Fibroblast of mammary gland (primary cell): ENCODE measurements at places on chromosomes 2 and 18.

DNA sequence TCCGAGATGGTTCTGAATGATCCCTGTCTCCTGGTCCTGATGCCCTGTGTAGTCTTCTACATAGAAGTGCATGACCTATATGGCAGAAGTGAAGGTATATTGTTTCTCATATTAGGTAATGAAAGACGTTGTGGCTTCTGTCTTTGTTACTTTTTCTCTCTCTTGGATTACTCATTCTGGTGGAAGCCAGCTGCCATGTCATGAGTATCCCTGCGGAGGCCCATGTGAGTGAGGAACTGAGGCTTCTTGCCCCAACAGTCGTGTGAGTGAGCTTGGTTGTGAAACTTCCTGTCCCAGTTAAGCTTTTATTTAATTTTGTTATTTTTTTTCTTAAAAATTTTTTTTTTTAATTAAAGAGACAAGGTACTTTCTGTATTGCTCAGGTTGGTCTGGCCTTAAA lies 134.7 kb downstream of the UBR3 start:
- peak; percentile 89 for DNase-seq

DNA sequence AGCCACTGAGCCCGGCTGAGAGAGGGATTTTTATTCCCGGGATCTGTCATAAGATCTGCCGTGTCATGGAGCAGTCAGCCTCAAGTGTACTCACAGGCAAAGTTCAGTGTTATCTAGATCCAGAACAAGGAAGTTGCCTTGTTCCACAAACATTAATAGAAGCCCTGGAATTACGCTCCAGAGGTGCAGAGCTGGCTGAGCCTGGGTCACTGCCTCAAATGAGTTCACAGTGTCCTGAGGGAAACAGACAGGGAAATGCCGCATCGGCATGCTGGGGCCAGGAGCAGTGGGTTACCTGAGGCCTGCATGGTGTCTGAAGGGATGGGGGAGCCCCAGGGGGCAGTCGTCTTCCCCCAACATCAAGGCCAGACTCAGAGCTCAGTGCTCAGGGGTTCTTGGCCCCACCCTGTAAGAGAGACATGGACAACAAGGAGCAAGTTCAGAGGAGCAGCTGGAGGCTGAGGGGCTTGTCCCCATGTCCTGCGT lies 42.7 kb upstream of the ODC1 start:
- no peak for DNase-seq

GRCh38 chr2:203897544-203897943 lies 30.0 kb downstream of the CTLA4 start:
- DNase-seq: no peak

DNA sequence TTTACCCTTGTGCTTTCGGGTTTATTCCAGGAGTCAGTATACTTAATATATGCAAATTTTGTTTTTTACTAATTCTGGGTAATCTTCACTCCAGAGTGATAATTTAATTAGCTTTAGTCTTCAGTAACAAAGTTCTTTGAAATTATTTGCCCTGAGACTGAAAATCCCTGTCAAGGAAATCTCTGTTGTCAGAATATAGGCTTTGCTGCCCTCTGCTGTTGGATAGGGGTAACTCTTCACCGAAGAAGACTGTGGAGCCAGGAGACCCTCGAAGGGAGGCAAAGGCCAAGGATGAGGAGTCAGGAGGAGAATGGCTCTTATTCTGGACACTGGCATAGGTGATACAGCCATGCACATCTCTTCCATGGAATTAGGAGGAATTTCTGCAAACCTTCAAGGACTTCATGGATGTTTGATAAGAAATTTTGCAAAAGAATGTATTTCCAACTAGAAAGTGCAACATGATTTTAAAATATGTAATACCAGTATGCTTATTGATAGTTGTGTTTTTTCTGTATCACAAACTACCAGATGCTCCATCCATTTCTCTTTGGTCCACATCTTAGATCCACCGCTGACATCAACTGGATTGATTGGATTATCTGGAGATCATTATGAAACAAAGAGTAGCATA lies 182.3 kb downstream of the RDH14 start:
- peak; percentile 52 for DNase-seq

DNA sequence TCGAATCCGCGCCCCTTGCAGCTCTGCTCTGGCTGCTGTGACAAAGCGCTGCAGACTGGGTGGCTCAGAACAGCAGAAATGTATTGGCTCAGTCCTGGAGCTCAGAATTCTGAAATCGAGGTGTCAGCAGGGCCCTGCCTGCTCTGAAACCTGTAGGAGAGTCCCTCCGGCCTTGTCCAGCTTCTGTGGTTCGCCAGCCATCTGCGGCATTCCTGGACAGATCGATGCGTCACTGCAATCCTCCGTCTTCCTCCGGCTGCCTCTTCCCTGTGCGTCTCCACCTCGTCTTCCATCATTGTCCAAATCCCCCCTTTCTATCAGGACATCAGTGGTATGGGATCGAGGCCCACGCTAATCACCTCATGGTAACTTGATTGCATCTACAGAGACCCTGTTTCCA lies 115.2 kb downstream of the RNF144A start:
- no peak for DNase-seq

- no peak for DNase-seq
Measured at GRCh38 chr2:119291588-119292167, 68.0 kb downstream of the STEAP3 start.

GRCh38 chr2:100691846-100692245 lies 128.1 kb upstream of the NPAS2 start:
- no peak for DNase-seq

DNA sequence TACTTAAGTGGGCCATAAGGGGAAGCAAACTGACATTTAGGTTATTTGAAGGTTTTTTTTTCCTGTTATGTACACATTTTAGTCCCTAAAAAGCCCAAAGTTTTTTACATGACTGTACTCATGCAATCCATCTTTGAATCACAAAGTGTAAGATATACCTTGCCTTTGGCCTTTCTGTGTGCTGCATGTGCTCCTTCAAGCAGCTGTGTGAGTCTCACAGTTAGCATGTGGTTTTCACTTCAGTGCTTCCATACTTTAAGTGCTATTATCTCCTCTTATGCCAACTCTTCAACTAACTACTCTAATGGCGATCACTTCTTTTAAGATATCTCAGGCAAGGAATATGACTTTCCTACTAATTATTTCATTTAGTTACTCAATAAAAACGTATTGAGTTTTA lies 597.1 kb upstream of the ACVR2A start:
- no peak for DNase-seq

- DNase-seq: peak; percentile 55
Measured at GRCh38 chr18:59308248-59308937, 10.1 kb downstream of the CPLX4 start.

DNA sequence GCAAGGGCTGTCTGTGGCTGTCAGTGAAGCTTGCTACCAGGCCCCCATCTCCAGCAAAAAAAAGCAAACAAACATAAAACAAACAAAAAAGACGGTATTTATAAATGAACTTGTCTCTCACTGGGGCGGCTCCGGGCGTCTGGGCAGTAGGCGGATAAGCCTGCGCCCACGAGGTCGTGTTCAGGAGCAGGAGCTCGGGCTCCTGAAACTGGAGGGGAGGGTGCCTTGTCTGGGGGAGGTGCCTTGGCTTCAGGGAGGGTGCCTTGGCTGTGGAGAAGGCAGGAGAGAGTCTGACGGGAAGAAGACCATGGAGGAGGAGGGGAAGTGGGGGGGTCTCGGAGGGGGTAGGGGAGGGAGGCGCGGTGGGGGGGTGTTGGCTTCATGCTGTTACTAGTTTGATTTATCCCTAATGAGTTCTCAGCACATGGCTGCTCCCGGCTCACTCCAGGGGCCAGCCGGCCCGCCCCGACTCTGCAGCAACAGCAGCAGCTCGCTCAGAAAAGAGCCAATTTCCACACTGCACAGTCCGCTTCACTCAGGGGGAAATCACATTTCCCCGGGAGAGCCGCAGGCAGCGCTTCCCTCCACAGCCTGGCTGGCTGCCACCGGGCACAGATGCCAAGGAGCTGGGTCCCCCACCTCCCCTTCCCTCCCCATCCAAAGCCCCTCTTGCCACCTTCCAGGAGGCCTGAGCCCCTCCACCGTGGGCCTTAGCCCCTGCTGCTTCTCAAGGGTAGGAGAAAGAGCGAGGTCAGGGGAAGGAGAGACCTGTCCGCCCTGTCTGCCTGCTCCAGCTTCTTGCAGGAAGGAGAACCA lies 38.7 kb downstream of the PSD4 start:
- no peak for DNase-seq

DNA sequence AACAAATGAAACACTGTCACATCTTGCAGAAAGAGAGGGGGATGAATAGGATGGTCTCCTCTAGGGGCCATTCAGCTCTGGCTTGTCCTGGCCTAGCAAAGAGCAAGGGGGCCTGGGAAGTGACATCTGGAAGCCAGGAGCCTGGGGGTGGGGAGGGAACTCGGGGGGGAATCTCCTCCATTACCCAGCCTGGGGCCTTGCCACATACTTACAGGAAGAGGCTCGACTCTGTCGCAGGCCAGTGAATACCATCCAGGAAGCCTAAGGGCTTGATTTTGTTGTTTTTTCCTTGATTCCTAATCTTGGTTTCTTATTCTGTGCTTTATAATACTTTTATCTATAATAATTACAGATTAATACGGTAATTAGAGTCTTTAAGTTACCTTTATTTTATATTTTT lies 797.5 kb upstream of the ID2 start:
- DNase-seq: no peak

DNA sequence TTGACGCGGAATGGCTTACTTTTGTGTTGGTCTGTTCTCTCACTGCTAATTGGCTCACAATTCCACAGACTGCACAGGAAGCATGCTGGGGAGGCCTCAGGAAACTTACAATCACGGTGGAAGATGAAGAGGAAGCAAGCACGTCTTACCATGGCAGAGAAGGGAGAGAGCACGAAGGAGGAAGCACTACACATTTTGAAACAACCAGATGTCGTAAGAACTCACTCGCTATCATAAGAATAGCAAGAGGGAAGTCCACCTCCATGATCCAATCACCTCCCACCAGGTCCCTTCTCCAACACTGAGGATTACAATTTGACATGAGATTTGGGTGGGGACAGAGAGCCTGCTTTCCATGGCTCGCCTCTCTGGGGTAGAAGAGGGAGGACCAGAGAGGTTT lies 106.2 kb downstream of the KCNF1 start:
- no peak for DNase-seq

- DNase-seq: no peak
Measured at GRCh38 chr18:33421225-33421624, 19.3 kb downstream of the CCDC178 start.

DNA sequence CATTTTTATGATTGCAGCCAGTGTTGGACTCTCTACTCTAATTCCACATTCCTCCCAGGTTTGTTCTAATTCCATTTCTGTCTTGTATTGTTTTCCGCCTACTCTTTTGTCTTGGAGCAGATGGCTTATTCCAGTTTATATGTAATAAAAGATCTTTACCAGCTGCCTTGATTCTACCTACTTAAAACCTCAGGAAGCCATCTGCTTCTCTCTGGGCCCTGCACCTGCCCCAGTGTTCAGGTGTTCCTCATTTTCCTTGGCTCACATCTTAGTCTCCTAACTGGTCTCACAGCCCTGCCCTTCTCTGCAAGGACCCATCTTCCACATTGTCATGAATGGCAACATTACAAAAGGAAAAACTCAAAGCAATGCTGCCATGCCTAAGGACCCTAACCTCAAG lies 21.0 kb upstream of the IL37 start:
- no peak for DNase-seq

DNA sequence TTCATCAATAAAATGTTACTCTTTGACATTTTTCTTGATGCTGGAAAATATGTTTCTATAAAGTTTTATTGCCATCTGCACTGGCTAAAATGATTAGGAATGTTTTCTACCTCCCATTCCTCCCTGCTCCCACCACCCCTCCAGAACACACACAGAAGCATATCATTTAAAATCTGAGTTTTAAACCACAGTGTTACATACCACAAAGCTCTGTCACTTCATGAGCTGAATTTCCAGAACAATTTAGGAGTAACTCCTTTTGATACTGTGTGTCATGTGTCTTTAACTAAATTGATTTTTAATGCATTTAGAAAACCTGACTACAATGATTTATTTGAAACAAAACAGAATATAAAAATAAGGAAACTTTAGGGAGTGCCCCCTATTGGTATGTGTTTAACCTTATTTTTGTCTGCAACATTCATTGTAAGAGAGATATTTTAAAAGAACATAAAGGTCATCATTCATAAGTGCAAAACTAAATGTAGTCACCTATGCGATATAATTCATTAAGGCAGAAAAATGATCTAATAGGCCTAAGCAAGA lies 52.0 kb downstream of the FEZ2 start:
- no peak for DNase-seq

DNA sequence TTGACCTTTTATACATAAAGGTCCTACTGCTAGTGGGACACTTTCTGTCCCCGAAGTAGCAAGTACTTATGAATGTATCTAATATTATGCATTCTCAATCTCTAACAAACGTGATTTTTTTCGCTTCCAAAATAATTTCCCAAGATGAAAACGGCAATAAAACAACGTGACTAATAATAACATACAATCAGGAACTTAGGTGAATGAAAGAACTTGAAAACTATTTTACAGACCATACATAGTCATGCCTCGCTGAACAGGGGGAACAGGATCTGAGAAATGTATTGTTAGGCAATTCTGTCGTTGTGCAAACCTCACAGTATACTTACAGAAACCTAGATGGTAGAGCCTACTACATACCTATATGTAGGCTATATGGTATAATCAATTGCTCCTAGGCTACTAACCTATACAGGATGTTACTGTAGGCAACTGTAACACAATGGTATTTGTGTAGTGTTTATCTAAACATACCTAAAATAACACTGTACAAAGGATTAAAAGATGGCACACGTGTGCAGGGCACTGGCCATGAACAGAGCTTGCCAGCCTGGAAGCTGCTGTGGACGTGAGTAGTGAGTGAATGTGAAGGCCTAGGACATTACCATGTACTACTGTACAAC lies 2.5 kb downstream of the RTN4 start:
- peak; percentile 53 for DNase-seq

- no peak for DNase-seq
Measured at GRCh38 chr2:55296393-55296792, 27.4 kb upstream of the MTIF2 start.

GRCh38 chr2:26312471-26312870 lies 33.5 kb upstream of the SELENOI start:
- no peak for DNase-seq

- DNase-seq: no peak
Measured at GRCh38 chr2:6113786-6114185, 421.6 kb downstream of the SOX11 start.

DNA sequence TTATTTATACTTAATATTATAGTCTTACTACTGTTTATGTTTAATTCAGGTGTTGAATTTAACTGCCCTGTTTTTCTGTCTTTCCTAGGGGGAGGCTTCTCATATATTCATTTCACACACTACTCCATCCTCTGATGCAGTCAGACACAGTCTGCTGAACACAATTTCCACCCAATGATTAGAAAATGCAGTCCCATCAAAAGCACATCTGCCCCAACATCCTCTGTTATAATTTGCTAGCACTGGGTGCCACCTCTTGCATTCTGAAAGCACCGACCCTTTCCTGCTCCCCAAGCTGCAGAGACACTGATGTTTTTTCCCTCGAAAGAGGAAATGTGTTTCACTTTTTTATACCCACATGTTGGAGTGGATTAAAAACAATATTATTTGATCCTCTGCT lies 474.7 kb downstream of the PID1 start:
- DNase-seq: no peak
